Posterior vena cava (tissue), 2 donors: ENCODE measurements at places on chromosomes 6 and 20.

DNA sequence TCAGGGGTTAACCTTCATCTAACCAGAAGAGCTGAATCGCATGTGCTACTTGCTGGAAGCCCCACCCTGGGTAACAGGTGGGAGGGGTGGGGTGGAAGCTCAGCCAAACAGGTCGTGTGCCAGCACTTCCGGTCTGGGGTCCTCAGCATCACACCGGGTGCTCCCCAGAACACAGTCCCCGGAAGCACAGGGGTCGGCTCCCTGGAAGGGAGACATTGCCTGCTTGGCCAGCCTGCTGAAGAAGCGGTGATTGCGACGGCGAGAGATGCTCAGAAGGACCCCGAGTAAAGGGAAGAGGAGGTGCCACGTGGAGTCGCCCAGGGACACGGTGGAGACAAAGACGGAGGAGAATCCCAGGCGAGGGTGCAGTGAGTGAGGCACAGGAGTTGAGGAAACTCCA, 36.5 kb downstream of the MYT1 start:
- DNase-seq = no peak

DNA sequence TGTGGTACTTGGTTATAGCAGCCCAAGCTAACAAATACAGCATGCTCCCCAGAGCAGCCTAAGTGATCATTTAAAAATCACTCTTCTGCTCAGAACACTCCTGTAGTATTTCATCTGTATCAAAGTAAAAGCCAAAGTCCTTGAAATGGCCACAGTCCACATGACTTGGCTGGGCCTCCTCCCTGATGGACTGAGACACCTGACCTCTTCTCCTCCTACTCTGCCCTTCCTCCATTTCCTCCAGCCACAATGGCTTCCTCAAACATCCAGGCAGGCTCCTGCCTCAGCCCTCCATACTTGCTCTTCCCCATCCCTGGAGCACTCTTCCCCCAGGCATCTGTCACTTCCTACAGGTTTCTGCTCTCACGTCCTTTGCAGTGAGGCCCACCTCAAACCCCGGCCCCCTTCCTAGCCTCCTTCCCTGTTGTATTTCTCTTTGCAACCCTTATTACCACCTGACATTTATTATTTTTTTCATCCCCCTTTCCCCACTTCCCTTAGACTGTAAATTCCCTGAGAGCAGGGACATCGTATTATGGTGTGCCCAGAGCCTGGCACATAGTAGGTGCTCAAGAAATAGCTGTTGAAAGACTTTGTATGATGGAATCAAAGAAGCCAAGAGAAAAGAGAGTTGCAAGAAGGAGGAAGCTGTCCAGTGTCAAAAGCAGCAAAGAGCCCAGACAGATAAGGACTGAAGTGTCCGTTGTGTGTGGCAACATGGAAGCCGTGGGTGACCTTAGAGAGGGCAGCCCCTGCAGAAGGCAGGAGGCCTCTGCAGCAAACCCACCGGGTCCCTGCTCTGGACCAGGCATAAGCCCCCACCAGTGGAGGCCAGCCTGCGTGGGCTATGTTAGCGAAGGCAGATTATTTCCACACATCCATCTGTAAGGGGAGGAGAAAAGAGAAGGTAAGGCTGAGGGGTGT, 87.5 kb downstream of the TRERF1 start:
- no peak for DNase-seq

GRCh38 chr6:111072801-111073360, 14.4 kb upstream of the SLC16A10 start:
- DNase-seq = no peak

- no peak for DNase-seq
These were observed 206.2 kb upstream of the SGK1 start for GRCh38 chr6:134523903-134524650.

- DNase-seq = no peak
These were observed 79.5 kb upstream of the ISM1 start for GRCh38 chr20:13141546-13141945.

DNA sequence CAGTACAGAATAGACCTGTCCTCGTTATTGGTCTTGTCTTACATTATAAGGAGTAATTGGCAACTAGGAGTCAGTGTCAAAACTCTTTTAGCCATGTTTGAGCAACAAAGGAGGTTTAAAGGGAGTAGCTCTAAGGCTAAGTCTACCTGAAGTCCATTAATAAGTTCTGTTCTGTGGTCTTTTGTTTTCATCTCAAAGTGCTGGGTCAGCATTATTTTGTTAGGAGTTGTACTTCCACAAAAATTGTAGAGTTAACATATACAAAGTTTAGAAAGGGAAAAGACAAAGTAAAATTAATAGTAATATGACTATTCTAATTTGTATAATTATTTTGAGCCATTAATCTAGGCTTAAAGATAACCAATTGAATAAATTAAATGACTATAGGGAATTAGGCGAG, 12.7 kb upstream of the SENP6 start:
- DNase-seq = no peak

DNA sequence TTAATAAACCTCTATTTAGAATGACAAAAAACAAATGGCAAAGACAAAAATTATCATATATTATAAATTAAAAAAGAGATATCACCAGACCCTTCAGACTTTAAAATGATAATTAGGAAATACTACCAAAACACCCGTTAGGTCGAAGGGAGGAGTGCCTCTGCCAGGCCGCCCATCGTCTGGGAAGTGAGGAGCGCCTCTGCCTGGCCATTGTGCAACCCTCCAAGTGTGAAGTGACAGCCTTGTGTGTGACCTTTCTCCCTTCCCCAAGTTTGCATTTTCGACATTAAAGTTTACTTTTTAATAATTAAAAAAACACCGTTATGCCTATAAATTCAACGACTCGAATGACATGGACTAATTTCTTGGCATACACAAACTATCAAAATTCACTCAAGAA, 64.5 kb upstream of the TASP1 start:
- no peak for DNase-seq

GRCh38 chr6:46486181-46486580, 5.1 kb downstream of the RCAN2 start:
- DNase-seq = no peak

DNA sequence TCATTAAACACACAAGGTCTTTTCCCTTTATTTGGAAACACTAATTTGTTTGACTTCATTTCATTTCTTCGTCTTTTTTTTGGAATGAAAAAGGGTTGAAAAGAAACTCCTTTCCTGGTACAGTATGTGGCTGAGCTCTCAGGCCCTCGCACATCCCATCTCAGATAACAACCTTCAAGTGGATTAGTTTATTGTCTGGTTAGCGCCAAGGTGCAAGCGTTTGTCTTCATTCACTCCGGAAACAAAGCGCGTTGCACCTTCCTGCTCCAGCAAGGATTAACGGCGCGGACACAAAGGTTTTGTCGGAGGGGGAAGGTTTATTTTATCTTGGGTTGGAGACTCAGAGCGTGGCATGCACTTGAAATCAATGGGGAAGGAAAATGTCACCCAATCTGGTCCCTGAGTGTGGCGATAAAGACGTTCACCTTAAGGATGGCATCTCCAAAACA, 5.3 kb upstream of the NKX2-2 start:
- no peak for DNase-seq

GRCh38 chr6:158131926-158132325, 36.1 kb downstream of the SERAC1 start:
- DNase-seq = no peak

- no peak for DNase-seq
These were observed 18.5 kb upstream of the RNF39 start for GRCh38 chr6:30093951-30094661.

- no peak for DNase-seq
These were observed 675.2 kb upstream of the FLRT3 start for GRCh38 chr20:15012566-15012965.

DNA sequence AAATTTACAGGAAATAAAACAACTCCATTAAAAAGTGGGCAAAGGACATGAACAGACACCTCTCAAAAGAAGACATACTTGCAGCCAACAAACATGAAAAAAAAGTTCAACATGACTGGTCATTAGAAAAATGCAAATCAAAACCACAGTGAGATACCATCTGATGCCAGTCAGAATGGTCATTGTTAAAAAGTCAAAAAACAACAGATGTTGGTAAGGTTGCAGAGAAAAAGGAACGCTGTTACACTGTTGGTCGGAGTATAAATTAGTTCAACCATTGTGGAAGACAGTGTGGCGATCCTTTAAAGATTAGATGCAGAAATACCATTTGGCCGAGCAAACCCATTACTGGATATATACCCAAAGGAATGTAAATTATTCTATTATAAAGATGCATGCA, 858.0 kb upstream of the FLRT3 start:
- no peak for DNase-seq

DNA sequence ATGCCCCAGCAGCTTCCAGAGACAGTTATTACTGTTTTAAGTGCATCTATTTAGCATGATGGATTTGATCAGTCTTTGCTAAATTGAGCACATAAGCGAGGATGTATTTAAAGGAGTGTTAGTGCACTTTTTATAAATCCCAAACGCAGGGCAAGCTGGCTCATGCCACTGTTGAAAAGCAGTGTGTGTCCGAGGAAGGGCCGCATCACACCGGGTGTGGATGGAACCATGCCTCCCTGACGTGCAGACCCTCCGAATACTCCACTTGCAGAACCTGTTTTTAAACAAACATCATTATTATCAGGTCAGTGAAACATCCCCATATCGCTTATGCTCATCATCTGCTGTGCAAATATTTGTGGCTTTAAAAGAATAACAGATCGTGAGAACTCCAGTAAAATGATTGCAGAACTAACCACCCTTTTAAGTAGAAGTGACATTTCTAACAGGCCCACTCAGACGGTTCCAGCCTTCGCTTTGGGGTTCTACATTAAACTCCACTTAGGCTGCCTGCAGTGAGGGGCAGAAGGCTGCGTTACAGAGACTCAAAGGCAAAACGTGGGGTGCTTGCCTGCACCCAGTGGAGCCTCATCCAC, 190.1 kb downstream of the CDH4 start:
- DNase-seq = no peak

- DNase-seq = no peak
These were observed 72.3 kb upstream of the CD2AP start for GRCh38 chr6:47405273-47405672.

- DNase-seq = no peak
These were observed 122.2 kb upstream of the TFAP2D start for GRCh38 chr6:50591135-50591534.

GRCh38 chr6:32970413-32971241, 2.2 kb downstream of the BRD2 start:
- DNase-seq = peak; percentile 97

GRCh38 chr20:22545045-22545444, 39.3 kb downstream of the FOXA2 start:
- no peak for DNase-seq

GRCh38 chr6:28743271-28743789, 180.5 kb downstream of the TRIM27 start:
- no peak for DNase-seq

- no peak for DNase-seq
These were observed 1426.9 kb upstream of the EYS start for GRCh38 chr6:67133973-67134372.

GRCh38 chr6:116542426-116542825, 3.1 kb downstream of the TRAPPC3L start:
- no peak for DNase-seq

- DNase-seq = no peak
These were observed 13.0 kb upstream of the CLDN20 start for GRCh38 chr6:155250701-155251381.

- DNase-seq = no peak
These were observed 7.8 kb downstream of the IL22RA2 start for GRCh38 chr6:137165375-137166246.

GRCh38 chr6:2630891-2631571, 119.7 kb downstream of the MYLK4 start:
- no peak for DNase-seq

DNA sequence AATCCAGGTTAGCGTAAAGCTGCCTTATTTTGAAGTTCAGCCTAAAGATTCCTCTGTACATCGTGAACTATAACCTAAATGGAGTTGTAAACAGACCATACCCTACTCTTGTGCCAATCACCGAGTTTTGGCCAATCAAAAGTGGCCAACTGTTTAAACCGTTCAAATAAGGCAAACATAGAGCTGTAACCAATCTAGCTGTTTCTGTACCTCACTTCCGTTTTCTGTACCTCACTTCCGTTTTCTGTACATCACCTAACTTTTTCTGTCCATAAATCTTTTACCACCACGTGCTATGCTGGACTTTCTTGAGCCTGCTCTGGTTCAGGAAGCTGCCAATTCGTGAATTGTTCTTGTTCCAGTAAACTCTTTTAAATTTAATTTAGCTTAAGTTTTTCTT, 39.7 kb downstream of the LBP start:
- no peak for DNase-seq

DNA sequence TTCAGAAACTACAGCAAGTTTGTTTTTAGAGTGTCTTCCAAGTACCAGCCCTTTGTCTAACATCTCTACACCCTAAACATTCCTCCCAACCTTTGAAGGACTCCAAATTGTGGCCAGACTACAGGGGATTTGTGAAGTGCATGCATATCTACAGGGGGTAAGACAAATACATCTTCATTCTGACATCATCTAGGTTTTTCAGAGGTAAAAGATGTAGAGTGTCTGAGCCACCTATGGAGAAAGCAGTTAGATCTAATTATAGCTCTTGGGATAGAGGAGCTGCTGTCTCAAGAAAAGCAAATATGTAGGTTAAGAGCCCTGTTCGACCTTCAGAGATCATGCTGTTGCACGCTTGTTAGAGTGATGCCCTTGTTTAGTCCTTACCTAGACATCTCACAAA, 617.7 kb upstream of the AGPAT4 start:
- no peak for DNase-seq

DNA sequence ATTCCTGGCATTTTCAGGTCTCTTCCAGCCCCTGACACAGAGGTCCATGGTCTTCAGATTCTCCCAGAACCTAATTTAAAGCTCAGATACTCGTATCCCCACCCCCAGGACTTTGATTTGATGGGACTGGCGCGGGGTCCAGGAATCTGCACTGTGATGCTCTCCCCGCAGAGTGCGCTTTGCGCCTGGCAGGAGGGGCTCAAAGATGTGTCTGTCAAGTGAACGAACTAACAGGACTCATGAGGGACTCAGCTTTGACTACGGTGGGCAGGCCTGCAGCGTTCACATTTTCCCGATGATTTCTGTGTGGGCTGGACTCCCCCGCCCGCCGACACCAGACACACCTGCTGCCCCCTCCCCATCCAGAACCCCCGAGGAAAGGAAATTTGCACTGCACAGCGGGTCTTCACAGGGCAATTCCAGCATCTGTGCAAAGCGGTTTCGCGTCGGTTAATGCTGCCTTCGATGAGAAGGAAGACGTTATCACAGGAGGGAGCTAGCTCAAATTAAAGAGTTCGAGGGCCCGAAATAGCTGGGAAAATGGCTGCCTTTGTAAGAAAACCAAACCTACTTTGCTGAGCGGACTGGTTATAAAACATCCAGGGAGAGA, 90.2 kb downstream of the ZDHHC14 start:
- no peak for DNase-seq
